ENCODE measurements at places on chromosomes 12 and 14. TPM values are rescaled to one million over a fixed set of nuclear protein-coding genes. Genes with fewer than 3 reads are reported as not detected.

DNA sequence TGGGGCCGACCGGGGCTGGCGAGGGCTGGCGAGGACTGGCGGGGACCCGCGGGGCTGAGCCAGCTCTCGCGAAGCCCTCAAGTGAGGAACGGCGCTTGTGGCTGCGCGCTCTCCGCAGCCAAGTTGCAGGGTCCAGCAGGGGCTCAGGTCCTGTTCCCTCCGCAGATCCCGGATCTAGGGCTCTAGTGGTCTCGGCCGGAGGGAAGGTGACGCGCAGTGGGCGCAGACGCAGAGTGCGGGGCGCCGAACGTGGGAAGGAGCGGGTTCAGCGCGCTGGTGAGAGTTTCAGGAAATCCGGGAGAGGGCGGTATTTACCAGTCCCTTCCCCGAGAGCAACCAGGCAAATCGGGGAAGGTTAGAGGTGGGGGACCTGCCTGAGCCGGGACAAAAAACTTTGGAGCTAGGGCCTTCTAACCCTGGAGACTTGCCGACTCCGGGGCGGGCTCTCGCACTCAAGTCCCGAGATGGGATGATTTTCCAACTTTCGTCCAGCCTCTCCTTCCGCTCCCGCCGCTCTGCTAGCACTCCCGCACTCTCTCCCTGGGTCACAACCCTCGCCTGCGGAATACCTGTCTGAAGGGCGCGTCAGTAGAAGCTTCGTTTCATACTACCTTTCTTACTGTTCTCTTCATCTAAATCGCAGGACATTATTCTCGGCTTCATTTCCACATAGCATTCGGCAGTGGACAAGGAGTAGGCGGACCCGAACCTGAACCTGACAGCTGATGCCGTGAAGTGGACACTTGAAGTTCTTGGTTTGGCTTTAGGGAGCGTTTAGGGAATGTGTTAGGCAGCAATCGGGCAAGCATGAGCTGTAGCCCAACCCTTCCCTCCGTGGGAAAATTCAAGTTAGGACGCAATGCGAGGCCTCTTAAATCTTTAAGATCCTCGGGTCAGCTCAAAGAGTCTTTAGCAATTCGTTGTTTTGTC, 13.6 kb upstream of the PAX9 start:
- no peak for DNase-seq

GRCh38 chr12:42701084-42701483, 111.5 kb upstream of the PRICKLE1 start:
- no peak for DNase-seq

Gene PLBD1
- 39.4 TPM for polyA plus RNA-seq

DNA sequence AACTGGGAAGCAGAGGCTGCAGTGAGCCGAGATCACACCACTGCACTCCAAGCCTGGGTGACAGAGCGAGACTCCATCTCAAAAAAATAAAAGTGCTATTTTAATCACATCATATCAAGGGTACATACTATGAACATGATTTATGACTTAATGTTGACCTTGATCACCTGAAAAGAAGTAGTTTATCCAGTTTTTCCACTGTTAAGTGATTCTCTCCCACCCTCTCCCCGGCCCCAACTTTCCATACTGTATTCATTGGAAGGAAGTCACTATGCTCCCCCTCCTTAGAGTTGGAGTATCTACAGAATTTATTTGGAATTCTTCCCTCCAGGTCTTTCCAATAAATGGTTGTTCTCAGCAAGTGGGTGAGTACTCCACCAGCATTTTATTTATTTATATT, 3.0 kb upstream of the PRMT5 start:
- no peak for DNase-seq

Gene KRT78
- not detected for polyA plus RNA-seq

DNA sequence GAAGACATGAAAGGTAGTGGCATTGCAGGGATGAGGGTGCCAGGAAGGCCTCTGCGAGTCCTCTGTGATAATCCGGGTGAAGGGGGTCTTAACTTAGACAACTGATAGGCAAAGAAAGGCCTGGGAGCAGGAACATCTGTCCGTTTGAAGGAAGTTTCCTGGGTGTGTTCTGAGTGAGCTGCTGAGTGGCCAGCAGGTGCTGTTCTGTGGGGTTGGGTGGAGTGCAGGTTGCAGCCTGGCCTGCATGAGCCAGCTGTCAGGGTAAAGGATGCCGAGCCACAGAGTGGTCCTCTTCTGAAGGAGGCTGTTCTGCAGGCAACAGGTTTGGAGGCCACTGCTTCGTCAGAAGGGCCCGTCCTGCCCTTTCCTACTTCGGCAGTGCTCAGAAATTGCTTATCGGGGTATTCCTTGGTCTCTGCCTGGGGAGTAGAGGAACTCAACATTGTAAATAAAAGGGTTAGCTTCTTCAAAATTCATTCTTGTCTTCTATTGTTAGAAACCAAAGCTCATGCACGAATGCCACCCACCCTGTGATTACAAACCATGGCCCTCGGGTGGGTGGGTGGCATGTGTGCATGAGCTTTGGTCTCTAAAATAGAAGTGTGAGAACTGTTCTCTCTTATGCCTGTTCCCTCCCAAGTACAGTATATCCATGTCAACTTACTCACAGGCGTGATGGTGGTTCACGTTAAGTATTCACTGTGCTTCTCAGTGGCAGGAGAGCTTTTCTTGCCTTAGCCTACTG, 118.9 kb downstream of the CHST11 start:
- DNase-seq, result no peak

GRCh38 chr12:124392271-124392666, 97.4 kb downstream of the RFLNA start:
- no peak for DNase-seq

DNA sequence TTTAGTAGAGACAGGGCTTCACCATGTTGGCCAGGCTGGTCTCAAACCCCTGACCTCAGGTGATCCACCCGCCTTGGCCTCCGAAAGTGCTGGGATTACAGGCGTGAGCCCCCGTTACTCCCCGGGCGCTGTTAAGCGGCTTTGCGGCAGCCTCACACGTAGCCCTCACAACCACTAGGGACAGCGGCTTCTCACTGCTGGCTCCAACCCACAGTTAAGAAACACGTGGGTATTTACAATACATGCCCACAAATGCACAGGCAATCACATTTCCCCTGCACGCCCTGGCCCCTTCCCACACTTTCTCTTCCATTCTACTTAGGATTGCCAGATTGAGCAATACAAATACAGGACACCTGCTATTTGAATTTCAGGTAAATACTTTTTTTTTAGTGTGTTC, 37.0 kb upstream of the EIF5 start:
- DNase-seq, result no peak

DNA sequence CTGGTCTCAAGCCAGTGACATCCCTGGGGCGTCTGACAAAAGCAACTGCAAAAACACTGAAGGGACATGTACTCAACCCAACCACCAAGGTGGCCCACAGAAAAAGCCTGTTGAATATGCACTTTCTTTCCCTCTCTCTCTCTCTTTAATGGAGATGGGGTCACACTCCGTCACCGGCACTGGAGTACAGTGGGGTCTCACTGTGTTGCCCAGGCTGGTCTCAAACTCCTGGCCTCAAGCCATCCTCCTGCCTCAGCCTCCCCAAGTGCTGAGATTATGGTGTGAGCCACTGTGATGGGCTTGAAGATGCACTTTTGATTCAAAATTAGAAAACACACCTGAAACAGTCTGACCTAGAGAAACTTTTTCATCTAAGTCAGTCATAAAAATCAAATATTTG, 7.2 kb upstream of the CD27 start:
- no peak for DNase-seq

- DNase-seq, result no peak
Observed at GRCh38 chr12:22415342-22416309, 81.1 kb upstream of the ST8SIA1 start.

DNA sequence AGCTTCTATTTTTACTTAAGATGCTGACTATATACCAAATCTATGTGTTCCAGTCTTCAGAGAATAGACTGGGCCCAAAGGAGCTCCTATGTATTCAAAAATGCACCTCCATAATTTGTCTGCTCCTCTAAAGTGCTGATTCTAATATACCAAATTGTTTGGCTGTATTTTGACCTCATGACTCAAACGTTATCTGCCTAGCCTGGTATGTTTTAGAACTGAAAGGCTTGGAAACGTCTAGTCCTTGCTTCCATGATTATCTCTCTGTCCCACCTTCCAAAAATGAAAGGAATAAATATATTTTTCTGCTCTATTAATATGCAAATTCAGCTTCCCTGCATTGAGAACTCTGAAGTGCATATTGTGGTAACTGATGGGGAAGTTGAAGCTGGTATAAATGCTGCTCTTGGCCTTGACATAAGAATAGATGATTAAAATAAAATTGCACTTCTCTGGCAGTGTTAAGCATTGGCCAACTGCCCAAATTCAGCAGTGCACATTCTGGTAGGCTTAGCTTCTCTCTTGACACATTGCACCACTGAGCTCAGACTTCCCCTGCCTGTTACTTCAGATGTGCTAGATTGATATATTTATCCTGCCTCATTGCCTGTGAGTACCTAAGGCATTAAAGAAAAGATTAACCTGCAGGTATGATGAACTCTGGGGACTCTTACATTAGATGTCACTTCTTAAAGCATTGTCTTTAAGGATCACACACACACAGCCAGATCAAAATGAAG, 882.3 kb downstream of the RPS29 start:
- DNase-seq, result no peak

GRCh38 chr14:85186082-85186481, 343.9 kb upstream of the FLRT2 start:
- DNase-seq, result peak; percentile 5

GRCh38 chr12:40016980-40017379, 88.9 kb downstream of the SLC2A13 start:
- DNase-seq, result no peak

DNA sequence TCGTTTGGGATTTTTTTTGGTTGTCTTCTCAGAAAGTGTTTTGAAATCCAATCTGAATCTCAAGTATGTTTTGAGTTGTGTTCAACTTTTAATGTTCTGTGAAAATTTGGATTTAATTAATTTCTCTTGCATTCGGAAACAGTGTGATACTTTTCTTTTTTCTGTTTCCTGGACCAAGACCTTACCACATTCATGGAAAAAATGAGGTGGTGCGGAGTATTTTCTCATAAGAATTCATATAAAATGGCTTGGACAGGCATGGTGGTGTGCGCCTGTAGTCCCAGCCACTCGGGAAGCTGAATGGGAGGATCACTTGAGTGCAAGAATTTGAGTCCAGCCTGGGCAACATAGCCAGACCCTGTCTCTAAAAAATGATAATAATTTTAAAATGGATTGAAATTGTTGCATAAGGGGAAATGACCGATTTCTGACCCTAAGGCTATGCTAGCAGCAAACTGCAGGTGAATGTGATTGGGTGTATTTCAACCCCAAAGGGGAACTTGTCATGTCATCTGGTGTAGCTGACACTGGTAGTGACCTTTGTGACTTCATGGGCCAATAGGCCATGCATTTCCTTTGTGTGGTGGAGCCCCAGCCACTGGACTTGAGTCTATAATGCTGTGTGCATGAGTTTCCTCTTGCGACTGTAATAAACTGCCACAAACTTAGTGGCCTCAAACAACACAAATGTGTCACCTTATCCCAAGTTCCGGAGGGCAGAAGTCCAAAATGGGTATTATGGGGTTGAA, 123.5 kb upstream of the RFLNA start:
- no peak for DNase-seq

- DNase-seq, result no peak
Observed at GRCh38 chr12:49478949-49479664, 59.7 kb upstream of the KCNH3 start.

GRCh38 chr12:43361031-43361710, 190.8 kb downstream of the ADAMTS20 start:
- DNase-seq, result no peak

DNA sequence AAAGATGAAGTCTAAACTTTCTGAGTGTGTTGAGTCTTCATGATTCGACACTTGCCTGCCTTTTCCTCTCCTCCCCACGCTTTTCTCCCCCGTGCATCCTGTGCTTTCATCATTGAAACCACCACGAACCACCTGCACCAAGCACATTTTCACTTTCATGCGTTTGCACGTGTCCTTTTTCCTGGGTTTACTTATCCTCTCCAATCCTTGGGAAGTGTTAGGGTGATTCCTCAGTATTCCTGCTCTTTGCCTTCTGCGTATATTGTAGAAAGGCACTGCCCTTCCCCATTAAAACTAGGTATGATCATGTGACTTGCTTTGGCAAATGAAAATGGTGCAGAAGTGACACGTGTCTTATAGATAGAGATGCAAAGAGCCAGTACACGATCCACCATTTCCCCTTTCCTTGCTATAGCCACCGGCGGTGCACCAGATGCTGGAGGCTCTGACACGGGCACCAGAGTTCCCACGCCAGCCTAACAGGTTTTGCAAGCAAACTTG, 106.6 kb downstream of the BRMS1L start:
- DNase-seq, result no peak

GRCh38 chr12:89829434-89829975, 120.9 kb upstream of the ATP2B1 start:
- no peak for DNase-seq

- no peak for DNase-seq
Observed at GRCh38 chr12:115403253-115403652, 719.3 kb upstream of the TBX3 start.

DNA sequence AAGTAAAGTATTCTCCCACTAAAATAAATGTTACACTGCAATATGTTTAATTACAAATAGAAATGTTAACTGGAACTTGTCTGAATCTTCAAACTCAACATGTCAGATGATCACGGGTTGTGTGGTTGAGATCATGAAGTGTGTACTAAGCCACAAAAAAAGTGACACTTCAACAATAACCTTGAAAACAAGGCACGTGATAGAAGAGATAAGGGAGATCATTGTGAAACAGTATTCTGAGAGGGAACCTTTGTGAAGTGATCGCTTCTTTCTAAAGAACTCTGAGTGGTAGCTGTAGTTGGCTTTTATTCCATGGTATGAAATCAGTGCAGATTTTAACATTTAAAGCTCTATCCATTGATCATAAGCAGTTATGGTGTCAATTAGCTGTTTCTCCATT, 60.0 kb downstream of the LIN52 start:
- no peak for DNase-seq

DNA sequence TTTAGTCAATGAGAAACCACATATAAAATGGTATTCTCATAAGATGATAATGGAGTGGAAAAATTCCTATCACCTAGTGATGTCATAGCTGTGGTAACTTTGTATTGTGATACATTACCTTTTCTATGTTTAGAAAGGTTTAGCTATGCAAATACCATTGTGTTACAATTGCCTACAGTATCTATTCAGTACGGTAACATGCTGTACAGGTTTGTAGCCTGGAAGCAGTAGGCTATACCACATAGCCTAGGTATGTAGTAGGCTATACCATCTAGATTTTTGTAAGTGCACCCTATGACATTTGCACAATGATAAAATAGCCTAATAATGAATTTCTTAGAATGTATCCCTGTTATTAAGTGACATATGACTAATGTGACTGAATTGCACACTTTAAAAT, 50.5 kb upstream of the CCDC196 start:
- no peak for DNase-seq

Gene DAO
- polyA plus RNA-seq, result 2.2 TPM

GRCh38 chr12:46480724-46481123, 108.2 kb upstream of the SLC38A2 start:
- no peak for DNase-seq

Gene PPM1H
- 27.7 TPM for polyA plus RNA-seq

Gene IL23A
- 0.99 TPM for polyA plus RNA-seq

GRCh38 chr12:54377007-54377406, 7.5 kb downstream of the ZNF385A start:
- no peak for DNase-seq

Gene CCDC175
- polyA plus RNA-seq, result 0.59 TPM

GRCh38 chr12:114592946-114593345, 91.0 kb downstream of the TBX3 start:
- DNase-seq, result no peak

Measured in right renal pelvis (tissue), 4 donors.